ENCODE measurements at places on chromosomes 3 and 15.

DNA sequence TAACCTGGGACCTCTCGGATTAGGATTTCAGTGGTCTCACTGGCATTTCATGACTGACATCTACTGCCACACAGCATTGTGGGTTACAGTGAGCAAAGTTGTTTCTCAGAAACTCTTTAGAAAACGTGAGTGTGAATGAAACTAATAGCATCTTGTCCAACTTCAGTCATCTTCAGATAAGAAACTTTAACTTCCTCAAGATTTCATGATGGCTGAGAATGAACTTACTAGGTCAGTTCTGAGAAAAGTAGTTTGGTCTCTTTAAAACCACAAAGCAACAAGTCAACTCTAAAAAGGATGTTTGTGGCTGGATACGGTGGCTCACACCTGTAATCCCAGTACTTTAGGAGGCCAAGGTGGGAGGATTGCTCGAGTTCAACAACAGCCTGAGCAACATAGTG lies 14.2 kb upstream of the HOMER2 start:
- DNase-seq: no peak

DNA sequence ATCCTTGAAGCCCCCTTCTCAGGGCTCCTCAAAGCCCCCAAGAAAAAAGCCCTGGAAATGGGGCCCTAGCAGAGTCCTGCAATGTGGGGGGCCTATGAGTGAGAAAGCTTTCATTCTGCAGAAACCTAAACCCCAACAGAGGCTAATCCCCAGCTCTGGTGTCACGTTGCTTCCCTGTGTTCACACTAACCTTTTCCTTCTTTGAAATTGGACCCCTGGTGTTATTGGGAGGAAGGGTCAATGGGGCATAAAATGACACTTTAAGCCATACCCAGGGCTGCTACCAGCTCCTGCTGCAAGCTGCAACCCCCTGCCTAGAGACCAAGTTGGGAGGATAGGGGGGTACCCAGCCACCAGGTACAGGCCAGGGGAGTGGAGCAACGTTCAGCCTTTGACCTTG lies 2.1 kb downstream of the CYP1A2 start:
- no peak for DNase-seq

DNA sequence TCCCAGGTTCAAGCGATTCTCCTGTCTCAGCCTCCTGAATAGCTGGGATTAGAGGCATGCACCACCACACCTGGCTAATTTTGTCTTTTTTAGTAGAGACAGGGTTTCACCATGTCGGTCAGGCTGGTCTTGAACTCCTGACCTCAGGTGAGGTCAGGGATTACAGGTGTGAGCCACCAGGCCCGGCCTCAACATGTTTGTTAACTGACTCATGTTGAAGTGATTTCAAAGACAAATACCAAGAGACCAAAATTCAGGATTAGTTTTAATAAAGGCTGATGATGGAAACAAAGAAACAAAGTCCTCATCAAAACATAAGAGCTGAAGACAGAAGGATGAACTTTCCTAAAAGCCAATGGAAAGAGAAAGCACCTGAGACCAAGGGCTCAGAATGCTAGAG lies 36.5 kb downstream of the SLC12A6 start:
- no peak for DNase-seq

GRCh38 chr15:39553947-39554693 lies 26.8 kb upstream of the THBS1 start:
- no peak for DNase-seq

- DNase-seq: peak; percentile 51
These were observed 12.0 kb downstream of the CSRNP1 start for GRCh38 chr3:39141171-39141995.

- no peak for DNase-seq
These were observed 87.1 kb downstream of the LPP start for GRCh38 chr3:188241072-188241471.

- DNase-seq: no peak
These were observed 18.0 kb downstream of the BTLA start for GRCh38 chr3:112481302-112481721.

Measured in GM03348 (cell line).